Activated CD4-positive, alpha-beta T cell treated with anti-CD3 and anti-CD28 coated beads, Interleukin-2, Interleukin-6, amounts not matched to agents 100 ng/mL and 50 ng/mL, durations not matched to agents 16 hours and 8 hours (primary cell): ENCODE measurements at places on chromosomes 7 and 10.

DNA sequence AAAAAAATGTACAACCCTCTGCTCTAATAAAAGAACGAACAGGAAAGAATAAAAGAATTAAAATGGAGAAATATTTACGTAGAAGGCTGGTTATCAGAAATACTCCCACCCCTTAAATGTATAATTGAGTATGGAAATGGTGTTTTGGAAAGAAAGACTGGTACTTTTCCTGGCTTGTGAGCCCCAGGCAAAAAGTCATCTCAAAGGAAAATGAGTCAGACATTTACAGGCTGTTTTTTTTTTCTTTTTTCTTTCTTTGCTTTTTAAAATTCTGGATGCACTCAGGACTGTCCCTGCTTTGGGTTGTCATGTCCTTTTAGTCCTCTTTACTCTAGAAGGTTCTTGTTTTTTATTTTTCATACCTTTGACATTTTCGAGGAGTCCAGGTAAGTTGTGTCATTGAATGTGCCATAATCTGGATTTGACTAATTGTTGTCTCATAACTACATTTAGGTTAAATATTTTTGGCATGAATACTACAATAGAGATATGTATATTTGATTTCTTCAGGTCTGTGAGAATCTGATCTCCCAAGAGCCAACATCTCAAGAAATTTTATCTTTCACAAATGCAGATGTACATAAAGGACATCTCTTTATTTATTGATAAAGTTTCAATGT, 313.0 kb upstream of the GLI3 start:
- no peak for DNase-seq

DNA sequence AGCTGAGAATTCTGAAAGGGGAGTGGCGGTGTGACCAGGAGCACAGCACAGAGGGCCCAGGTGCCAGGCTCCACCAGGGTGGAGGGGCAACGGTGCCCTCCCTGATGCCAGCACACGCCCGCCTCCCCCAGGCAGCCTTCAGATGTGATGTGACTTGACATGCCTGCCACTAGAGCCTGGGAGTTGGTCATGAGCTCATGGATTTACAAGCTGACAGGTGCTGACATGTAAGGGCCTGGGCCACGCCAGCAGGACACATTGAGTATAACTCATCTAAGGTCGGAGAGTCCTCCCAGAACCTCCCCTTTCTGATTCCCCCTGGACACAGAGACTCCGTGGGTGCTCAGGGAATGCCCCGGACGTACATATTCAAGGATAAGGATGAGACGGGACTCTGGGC, 74.2 kb downstream of the LSM5 start:
- no peak for DNase-seq

- DNase-seq, result no peak
Measured at GRCh38 chr7:93262535-93262934, 30.4 kb downstream of the VPS50 start.

GRCh38 chr7:142568435-142569097, 180.7 kb upstream of the PRSS1 start:
- DNase-seq, result no peak

DNA sequence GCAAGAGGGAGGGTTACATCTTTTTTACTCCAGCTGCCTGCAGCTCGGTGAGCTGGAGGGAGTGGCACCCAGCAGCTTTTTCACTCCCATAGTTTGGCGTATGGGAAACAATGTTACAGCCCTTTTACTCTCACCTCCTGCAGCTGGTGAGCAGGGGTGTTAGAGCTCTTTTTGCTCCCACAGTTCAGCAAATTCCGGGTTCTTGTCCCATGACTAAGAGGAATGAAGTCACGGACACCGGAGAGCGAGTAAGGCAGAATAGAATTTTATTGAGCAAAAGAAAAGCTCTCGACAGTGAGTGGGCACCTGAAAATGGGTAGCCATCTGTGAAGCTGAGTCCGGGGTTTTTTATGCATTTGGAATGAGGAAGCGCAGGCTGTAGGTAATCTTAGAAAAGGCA, 446.6 kb downstream of the GFRA1 start:
- no peak for DNase-seq

- DNase-seq, result no peak
Measured at GRCh38 chr10:78907551-78908211, 161.1 kb upstream of the ZMIZ1 start.

DNA sequence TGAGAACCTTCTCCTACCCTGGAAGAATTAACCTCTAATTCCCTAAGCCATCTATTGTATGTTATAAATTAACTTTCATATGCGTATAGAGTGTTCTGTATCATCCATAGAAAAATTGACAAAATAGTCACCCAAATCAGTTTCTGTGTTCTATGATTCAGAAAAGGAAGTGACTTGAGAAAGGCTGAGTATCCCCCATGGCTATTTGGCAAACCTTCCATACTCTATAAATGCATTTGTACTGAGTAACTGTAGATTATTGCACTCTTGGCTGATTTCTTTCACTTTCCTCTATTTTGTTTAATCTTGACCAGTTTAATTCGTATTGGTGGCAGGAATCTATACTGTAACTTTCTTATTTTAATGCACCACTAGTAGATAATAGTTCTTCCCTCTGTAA, 182.2 kb downstream of the HTR7 start:
- no peak for DNase-seq

DNA sequence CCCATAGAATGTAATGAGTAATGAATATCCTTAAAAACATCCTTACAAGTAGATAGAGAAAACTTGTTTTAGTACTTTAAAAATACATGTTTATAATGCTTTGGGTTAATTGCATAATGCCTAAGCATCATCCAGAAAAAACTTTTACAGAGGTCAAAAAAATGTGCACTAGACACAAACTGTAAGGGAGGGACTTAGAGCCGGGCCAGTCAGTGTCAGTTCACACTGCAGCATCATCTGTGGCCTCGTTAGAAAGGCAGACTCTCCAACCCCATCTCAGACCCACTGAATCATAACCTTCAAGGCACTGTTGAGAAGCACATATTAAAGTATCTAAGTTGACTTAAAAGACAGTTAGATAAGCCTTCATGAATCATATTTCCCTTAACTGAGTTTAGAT, 230.1 kb upstream of the PRPS1L1 start:
- DNase-seq, result no peak

GRCh38 chr7:68425377-68425776, 1172.9 kb upstream of the AUTS2 start:
- no peak for DNase-seq

DNA sequence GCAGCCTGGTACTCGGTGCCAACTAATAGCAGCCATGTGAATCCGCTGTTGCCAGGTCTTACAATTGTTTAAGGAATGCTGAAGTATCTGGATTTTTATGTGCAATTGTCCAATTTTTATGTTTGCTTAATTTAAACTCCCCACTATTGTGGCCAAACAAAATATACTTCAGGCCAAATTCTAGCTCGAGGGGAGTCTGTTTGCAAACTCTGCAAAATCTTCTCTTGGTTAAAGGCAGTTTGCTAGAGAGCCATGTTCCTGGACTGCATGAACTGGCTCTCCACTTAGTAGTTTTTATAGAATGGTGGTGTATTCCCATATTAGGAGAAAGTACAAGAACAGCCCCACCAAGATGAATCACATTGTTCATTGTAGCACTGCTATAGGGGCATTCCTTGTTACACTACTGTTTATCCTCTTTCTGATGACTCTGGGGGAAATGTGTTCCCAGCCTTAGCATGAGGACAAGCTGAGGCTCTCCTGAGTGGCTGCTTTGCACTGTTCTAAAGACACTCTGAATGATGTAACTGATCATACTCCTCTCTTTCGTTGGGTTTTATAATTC, 178.0 kb upstream of the GLI3 start:
- DNase-seq, result no peak

- DNase-seq, result no peak
Measured at GRCh38 chr10:56178210-56178609, 182.8 kb downstream of the ZWINT start.

DNA sequence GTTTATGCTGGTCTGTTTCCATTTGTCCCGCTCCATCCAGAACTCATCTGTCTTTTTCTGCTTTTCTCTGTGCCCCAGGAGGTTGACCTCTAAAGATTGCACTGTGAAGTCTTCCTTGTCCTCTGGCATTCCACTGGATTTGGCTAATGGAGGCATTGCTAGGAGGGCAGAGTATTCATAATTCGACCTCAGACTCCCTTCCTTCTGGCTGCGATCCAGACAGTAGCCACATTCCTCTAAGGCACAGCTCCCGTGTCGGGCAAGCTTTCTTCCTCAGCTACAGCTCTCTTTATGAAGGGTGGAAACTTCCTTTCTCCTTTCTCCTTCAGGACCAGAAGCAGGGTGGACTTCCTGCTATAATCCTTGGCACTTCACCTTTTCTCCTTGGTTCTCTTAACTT, 175.9 kb downstream of the BAMBI start:
- DNase-seq, result no peak

GRCh38 chr7:140005341-140005740, 57.4 kb downstream of the PARP12 start:
- no peak for DNase-seq

GRCh38 chr7:16657656-16658279, 11.8 kb downstream of the BZW2 start:
- no peak for DNase-seq

- no peak for DNase-seq
Measured at GRCh38 chr7:1856888-1857441, 186.9 kb downstream of the ELFN1 start.

- no peak for DNase-seq
Measured at GRCh38 chr7:82413237-82413636, 30.3 kb downstream of the CACNA2D1 start.

DNA sequence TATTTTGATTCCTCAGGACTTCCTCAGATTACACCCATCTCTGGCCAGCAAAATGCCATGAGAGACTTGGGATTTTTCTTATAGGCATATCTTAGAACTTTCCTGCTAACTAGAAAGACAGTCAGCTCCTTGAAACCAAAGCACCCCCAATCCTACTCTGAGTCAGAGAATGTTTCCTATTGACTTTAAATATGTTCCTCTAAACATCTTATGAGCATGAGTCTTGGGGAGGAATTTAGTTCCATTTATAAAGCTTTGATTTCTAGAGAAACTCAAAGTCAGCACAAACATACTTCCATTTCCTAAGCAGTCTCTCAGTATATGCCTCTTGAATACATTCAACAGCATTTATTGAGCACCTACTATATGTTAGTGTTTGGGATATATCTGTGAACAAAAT, 128.5 kb downstream of the INHBA start:
- DNase-seq, result no peak

DNA sequence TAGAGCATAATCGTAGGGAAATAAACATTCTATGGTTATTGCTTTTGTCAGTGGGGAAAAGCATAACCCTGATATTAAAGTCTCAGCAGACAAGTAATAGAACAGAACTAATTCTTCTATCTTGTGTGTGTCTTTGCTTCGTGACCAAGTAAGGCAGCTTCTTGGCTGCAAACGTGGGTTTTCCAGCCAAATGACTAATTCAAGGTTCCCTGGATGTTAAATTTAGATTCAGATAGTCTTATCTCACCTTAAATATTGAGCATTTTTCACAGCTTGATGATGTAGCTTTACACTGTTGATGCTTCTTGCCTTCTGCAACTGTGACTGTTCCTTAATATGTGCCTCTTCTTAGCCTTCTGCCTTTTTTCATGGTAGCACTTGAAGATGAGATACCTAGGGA, 113.0 kb downstream of the EXOC4 start:
- DNase-seq, result no peak

- DNase-seq, result peak; percentile 20
Measured at GRCh38 chr10:51001587-51001986, 72.7 kb upstream of the PRKG1 start.

DNA sequence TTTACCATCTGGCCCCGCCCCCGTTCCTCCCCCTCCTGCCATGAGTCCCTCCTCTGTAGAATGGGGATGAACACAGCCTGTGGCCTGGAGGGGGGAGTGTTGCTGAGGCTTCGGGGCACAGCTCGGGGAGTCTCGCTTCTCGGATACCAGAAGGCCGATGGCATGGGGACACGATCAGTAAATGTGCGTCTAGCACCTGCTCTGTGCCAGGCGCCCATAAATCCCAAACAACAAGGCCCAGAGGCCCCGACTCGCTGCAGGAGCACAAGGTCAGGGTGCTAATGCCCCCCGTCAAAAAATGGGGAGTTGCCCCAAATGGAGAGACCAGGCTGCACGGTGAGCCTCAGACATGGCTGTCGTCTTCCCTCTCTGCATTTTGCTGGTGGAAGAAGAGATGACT, 40.7 kb downstream of the JAKMIP3 start:
- no peak for DNase-seq

GRCh38 chr10:983971-984655, 4.1 kb upstream of the GTPBP4 start:
- no peak for DNase-seq

DNA sequence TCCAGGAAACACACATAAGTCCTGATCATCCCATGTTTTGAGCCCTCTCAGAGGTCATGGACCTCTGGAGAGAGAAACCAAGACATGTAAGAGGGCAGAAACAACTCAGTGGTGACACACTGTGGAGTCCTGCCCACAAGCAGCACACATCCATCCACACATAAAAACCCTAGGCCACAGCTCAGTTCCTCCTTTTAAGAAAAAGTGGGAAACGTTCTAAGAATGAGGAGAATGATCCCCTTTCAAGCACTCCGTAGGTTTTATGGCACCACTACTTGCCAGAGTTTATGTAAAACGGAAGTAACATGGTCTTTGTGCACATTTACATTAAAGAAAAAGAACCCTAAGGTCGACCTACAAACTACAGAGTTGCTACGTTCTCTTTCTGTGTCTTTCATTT, 19.9 kb downstream of the ATAD1 start:
- DNase-seq, result no peak

GRCh38 chr7:81140775-81141174, 221.9 kb upstream of the SEMA3C start:
- DNase-seq, result no peak

GRCh38 chr7:22361795-22362194, 4.8 kb upstream of the RAPGEF5 start:
- DNase-seq, result no peak

DNA sequence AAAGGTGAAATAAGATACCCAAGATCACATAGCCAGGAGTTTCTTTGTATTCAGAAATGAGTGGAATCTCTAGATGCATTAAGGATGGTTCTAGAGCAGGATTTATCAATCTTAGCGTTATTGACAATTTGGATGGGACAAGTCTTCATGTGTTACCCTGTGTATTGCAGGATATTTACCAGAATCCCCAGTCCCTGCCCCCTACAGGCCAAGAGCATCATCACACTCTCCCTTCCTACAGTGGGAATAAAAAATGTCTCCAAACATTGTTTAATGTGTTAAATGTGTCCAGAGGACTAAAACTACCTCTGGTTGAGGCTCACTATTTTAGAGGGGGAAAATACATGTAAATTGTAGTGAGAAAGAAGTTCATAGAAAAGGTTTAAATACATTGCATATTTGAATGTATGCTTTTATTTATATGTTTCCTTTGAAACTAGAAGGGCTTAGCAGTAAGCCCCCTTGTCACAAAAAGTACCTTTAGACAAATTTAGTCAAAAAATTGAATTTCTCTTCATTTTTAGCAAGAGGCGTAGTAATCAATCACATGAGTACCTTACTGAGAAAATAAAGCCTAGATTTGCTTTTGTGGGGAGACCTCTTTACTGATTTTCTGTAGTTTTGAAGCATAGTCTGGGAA, 141.2 kb downstream of the MLLT10 start:
- DNase-seq, result peak; percentile 38

DNA sequence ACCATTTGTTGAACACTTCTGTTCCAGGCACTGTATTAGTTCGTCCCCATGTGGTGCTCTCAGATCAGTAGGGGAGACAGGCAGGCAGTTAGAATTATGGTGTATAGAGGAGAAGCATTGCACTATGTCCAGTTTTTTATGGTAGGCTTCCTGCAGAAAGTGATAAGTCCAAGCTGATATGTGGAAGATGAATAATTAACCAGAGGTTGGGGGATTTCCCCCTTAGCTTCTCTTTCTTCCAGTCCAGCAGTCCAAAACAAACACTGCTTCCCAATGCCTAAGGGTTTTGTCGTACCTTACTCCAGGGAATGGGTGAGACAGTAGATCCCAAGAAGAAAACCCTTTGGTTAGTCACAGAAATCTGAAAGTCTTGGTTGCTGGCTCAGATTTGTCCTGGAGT, 19.2 kb downstream of the HIF1AN start:
- DNase-seq, result no peak
